Hematopoietic multipotent progenitor cell treated with erythropoietin and hydrocortisone succinate and interleukin-3 and kit ligand, for 15 days (in vitro differentiated cells): ENCODE measurements at places on chromosomes 2 and 18.

DNA sequence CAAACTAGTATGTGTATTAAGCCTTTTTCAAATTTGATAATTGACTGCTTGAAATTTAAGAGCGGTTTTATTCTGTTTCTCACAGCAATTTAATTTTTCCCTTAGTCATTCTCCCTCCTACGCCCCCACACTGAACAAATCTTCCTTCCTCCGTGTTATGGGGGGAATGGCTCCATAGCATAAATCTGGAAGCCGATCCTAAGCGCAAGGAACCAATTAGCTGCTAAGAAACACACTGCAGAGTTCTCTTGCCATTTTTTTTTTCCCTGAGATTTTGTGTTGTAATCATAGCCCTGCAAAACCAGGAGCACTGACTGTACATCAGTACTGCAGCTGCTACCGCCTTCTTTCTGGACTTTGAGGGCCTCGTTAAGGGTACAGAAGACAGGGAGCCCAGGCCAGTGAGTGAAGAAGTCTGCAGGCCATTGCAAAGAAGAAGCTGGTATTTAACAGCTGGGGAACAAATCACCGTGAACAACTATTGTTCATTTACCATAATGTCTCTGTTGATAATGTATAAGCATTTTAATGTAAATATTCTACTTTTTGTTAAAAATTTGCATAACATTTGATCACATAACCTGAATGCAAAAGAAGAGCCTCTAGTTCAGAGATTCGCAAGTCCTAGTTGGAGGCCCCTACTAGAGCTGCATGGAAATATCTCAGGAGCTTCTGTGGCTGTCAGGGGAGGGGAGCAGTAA lies 264.0 kb downstream of the LRATD1 start:
- no peak for DNase-seq

GRCh38 chr2:233676046-233676445 lies 4.3 kb downstream of the UGT1A9 start:
- DNase-seq, result no peak

DNA sequence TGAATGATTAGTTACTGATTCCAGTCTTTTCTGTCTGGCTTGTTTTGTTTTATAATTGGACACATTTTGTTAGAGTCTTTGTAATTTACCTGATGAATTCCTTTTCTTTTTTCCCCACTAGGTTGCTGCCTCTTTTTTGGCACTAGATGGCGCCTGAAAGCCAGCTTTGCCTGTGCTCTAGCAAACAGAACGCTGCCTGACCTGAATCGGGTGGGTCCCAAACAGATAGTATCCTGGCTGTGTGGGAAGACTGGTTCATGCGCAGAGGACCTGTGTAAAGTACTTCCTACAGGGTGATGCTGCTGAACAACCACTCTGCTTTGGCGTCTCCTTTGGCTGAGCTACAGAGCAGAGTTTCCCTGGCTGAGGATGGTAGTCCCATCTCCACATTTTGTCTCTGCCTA lies 288.2 kb downstream of the IKZF2 start:
- no peak for DNase-seq

GRCh38 chr2:48983551-48983950 lies 170.8 kb downstream of the FSHR start:
- no peak for DNase-seq

GRCh38 chr2:233421091-233421816 lies 67.0 kb downstream of the DGKD start:
- no peak for DNase-seq

GRCh38 chr2:225381609-225382008 lies 17.9 kb upstream of the NYAP2 start:
- DNase-seq, result no peak

- no peak for DNase-seq
Measured at GRCh38 chr2:127563458-127564428, 28.3 kb downstream of the MYO7B start.

GRCh38 chr2:33521791-33522281 lies 45.4 kb downstream of the RASGRP3 start:
- DNase-seq, result no peak

DNA sequence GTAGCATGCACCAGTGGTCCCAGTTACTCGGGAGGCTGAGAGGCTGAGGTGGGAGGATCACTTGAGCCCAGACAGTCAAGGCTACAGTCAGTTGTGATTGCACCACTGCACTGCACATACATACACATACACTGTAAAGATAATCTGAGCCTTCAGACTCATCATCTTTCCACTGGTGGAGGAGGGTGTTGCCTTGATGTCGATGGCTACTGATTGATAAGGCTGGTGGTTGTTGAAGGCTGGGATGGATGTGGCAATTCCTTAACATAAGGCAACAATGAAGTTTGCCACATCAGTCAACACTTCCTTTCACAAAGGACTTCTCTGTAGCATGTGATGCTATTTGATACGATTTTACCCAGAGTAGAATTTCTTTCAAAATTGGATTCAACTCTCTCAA lies 118.8 kb downstream of the IKZF2 start:
- DNase-seq, result no peak

- no peak for DNase-seq
Measured at GRCh38 chr2:177535958-177536504, 143.5 kb downstream of the AGPS start.

- no peak for DNase-seq
Measured at GRCh38 chr18:48138660-48139430, 208.4 kb upstream of the SMAD2 start.

- DNase-seq, result no peak
Measured at GRCh38 chr2:10238396-10238795, 64.3 kb upstream of the HPCAL1 start.

- DNase-seq, result peak; percentile 60
Measured at GRCh38 chr2:43894743-43895142, 56.0 kb downstream of the ABCG8 start.

DNA sequence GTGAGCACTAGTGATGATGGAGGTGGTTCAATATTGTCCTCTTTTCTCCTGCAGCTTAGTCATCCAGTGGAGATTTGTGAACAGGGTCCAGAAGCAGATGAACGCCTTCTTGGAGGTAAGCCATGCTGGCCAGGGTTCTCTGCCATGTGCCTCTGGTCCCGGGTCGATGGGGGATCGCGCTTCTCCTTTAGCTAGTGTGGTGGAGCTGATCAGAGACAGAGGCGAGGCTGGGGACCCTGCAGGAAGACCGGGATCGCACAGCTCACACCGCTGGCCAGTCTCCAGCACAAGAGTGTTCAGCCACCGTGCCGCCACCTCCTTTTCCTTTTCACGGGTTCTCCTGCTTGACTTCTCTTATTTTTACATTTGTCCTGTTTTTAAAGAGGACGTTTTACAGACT lies 243.4 kb downstream of the ALPK2 start:
- no peak for DNase-seq

DNA sequence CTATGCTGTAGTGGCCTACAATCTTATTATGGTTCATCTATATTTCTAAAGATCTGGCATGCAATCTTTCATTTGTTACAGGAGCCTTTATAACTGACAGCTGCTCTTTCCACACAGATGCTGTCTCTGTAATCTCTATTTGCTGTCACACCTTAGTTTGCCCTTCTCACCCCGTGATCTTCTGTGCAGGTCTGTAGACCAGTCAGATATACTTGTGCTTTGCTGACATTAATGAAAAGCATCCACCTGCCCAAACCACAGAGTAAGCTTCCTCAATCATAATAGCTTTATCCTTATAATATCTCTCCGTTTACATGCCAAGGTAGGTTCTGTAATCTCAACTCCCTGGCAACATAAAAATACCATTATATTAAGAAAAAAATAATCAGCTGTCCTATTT lies 122.4 kb downstream of the GRB14 start:
- no peak for DNase-seq

GRCh38 chr2:60324536-60324935 lies 228.9 kb downstream of the BCL11A start:
- no peak for DNase-seq

- no peak for DNase-seq
Measured at GRCh38 chr2:231318436-231318835, 77.1 kb upstream of the B3GNT7 start.

- DNase-seq, result no peak
Measured at GRCh38 chr2:80113399-80113798, 191.2 kb downstream of the LRRTM1 start.

- DNase-seq, result no peak
Measured at GRCh38 chr2:152950126-152950525, 231.7 kb downstream of the ARL6IP6 start.

GRCh38 chr2:143486976-143487375 lies 357.8 kb downstream of the ARHGAP15 start:
- no peak for DNase-seq

DNA sequence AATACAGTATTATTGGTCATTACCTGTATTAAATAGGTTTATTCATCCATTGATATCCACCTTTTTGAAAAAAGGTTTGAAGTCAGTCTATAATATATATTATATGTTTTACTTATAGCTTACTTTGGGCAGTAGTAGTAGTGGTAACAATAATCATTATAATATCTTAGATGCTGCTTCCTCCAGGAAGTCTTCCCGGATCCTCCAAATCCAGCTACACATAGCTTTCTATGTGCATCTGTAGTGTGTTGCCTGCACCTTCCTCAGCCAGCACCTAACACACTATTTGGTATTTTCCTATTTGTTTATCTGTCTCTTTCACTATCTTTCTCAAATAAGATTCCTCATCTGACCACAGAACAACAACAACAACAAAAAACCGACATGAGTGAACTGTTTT lies 81.0 kb downstream of the PRKCE start:
- DNase-seq, result no peak

- DNase-seq, result no peak
Measured at GRCh38 chr2:164457271-164457670, 164.0 kb downstream of the GRB14 start.

GRCh38 chr18:76977684-76978232 lies 154.8 kb downstream of the MBP start:
- DNase-seq, result no peak

GRCh38 chr2:24577481-24577880 lies 86.4 kb downstream of the NCOA1 start:
- DNase-seq, result no peak

DNA sequence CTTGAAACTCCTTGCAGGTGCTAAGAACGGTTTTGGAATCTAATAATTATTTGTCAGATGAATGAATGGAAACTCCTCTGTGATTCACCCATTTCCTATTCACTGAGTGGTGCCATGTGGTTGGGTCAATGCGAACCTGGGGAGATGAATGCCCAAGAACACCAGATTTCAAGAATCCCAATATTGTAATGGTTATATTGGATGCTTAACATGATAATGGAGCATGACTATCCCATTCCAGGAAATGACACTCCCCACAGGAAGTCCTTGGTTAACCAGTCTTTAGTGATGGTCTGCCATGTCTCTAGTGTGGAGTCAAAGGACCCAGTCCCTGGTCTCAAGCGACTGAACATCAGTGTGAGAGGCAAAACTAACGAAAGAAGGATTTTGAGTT lies 67.9 kb upstream of the ST3GAL5 start:
- DNase-seq, result no peak

GRCh38 chr18:58844871-58845270 lies 19.8 kb upstream of the ZNF532 start:
- no peak for DNase-seq

DNA sequence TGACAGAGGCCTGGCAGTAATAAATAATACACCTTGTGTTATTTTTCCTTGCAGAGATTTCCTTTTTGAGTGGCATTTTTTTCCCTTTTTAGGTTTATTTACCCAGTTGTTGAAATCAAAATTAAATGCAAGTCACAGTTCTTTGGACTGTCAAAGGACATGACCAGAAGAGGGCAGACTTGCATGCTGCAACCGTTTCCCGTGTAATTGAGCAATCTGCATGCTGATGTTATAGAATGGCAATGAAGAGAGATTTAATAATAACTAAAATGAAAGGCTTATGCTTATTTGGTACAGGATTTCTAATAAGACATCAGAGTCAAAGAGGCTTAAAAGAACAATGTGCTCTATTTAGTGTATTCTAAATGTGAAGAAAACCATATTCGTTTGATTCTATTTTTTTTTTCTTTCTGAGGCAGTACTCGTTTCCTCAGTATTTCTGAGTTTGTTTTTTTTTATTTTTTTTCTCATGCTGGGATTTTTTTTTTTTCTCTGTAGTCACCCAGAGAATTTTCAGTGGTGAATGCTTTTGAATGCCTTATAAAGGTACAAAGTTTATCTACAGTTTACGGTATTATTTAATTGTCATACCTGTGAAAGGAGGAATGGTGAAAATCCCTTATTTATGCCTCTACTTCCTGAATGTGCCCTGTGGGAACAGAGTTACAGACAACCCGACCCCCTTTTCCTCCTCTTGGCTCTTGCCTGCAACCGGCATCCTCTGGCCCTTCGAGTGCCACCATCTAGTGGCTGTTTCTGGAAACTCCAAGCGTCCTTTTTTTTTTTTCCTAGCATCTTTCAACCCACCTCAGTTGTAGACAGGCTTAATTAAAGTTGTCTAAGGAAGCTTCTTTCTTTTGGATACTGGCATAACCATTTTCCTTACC lies 368.5 kb downstream of the LRRTM1 start:
- no peak for DNase-seq

GRCh38 chr2:113085542-113085941 lies 17.8 kb downstream of the IL1F10 start:
- no peak for DNase-seq

DNA sequence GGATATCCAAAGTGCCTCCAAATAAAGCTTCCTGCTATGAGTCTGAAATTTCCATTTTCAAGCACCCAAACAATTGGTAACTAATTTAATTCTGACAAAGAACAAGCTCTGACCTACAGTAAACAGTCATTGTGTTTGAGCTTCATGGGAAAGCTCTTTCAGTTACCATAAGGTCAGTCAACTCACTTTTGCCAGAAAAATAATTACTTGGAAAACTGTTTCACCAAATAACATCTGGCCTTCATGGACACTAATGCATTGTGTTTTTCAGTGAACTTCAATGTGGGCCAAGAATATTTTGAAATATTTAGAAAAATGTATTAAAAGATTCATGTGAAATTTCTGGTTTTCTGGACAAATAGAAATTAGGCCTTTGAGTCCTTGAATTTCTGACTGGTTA lies 369.9 kb downstream of the GALR1 start:
- DNase-seq, result no peak

DNA sequence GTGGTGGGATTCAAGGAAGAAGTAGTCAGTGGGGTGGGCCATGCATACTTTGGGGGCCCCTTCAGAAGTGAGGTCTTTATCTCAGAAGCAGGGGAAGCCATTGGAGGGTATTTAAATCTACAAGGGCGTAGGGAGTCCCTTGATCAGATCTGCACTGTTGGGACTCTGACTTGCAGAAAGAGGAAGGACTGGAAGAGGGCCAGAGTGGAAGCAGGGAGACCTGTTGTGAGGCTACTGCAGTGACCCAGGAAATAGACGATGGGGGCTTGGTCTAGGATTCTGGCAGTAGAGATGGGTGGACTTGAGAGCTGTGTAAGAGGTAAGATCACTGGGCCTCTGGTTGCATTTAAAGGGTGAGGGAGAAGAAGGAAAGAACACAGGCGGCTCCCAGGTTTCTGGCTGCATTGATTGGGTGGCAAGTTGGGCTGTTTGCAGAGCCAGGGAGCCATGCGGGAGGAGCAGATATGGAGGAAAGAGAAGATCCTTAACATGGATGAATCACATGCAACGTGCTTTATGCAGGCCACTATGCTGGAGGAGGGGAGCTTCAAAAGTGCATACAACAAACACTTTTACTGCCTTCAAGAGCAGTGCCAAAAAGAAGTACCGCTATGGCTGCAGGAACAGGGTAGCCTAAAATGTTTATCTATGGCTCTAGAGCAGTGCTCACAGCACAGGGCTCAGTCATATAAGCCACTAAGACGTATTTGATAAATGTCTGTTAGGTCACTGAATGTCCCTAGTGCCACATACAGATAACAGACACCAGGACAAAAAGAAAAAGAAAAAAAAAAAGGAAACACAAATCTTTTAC lies 2.3 kb downstream of the SFXN5 start:
- DNase-seq, result peak; percentile 54
